ENCODE measurements at places on chromosomes 2 and 18. TPM values are rescaled to one million over a fixed set of nuclear protein-coding genes. Genes with fewer than 3 reads are reported as not detected.

GRCh38 chr2:215851082-215851481 is 162.3 kb downstream of the MREG start:
- H3K4me3 ChIP-seq: no peak overlapping the region
- no peak overlapping the region for H3K27ac ChIP-seq
- no peaks in the 10 kb centered on the region for H3K4me1 ChIP-seq
- no peaks in the 10 kb centered on the region for H3K36me3 ChIP-seq
- no peak for DNase-seq

DNA sequence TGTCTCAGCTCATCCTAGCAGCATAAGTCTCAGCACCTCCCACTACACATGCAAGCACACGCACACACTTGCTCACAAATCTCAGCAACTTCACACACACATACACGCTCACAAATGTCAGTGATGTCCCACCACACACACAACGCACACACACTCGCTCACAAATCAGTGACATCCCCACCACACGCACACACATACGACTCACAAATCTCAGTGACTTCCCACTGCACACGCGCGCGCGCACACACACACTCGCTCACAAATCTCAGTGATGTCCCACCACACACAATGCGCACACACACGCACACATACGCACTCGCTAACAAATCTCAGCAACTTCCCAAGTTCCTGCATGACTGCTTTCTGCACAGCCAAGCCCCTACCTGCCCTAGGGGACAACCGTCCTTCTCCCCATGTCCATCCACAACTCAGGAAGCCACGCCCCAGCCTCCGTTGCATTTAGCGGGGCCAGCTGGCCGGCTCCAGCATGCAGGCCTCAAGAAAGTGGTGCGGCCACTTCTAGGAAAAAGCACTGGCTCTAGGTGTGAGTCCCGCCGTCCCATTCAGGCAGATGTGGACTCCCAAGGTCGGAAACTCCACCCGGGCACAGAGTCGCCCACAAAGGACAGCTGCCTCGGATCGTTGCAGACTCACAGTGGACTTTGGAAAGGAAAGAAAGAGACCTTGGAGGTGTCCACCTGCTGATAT is 180.1 kb upstream of the SALL3 start:
- H3K27ac ChIP-seq: no peak overlapping the region
- no peaks in the 10 kb centered on the region for H3K27me3 ChIP-seq
- H3K4me1 ChIP-seq: no peaks in the 10 kb centered on the region
- no peak overlapping the region for H3K4me3 ChIP-seq
- no peak for DNase-seq

- no peak for DNase-seq
- H3K27ac ChIP-seq: no peak overlapping the region
- no peaks in the 10 kb centered on the region for H3K27me3 ChIP-seq
Measured at GRCh38 chr18:24875286-24875685, 414.8 kb downstream of the HRH4 start.

- no peaks in the 10 kb centered on the region for H3K27me3 ChIP-seq
- H3K36me3 ChIP-seq: no peaks in the 10 kb centered on the region
- no peak for DNase-seq
- no peaks in the 10 kb centered on the region for H3K4me1 ChIP-seq
- H3K4me3 ChIP-seq: no peak overlapping the region
Measured at GRCh38 chr2:65175894-65176530, 46.1 kb upstream of the RAB1A start.

DNA sequence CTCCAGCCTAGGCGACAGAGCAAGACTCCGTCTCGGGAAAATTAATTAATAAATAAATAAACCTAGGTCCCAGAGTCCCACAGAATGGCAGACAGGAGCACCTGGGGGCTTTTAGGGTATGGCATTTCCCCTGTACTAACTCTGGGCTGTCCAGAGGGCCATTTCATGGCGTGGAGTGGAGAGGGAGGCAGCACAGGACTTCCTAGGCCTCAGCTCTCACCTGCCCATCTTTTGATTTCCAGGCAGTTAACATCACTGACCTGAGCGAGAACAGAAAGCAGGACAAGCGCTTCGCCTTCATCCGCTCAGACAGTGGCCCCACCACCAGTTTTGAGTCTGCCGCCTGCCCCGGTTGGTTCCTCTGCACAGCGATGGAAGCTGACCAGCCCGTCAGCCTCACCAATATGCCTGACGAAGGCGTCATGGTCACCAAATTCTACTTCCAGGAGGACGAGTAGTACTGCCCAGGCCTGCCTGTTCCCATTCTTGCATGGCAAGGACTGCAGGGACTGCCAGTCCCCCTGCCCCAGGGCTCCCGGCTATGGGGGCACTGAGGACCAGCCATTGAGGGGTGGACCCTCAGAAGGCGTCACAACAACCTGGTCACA is 5.1 kb downstream of the IL1RN start:
- no peak overlapping the region for H3K27ac ChIP-seq
- no peaks in the 10 kb centered on the region for H3K36me3 ChIP-seq
- no peaks in the 10 kb centered on the region for H3K27me3 ChIP-seq
- H3K4me1 ChIP-seq: no peaks in the 10 kb centered on the region

- H3K27me3 ChIP-seq: no peaks in the 10 kb centered on the region
- no peaks in the 10 kb centered on the region for H3K36me3 ChIP-seq
- no peak overlapping the region for H3K4me3 ChIP-seq
- peaks cover 10% of the 10 kb centered on the region for H3K4me1 ChIP-seq
Measured at GRCh38 chr2:238994876-238995275, 147.0 kb downstream of the TWIST2 start.

DNA sequence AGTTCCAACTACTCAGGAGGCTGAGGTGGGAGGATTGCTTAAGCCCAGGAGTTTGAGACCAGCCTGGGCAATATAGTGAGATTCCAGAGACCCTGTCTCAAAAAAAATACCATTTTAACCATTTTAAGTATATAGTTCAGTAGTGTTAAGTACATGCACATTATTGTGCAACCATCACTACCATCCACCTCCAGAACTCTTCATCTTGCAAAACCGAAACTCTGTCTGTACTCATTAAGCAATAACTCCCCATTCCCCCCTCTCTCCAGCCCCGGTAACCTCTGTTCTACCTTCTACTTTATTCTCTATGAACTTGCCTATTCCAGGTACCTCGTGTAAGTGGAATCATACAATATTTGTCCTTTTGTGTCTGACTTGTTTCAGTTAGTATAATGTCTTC is 86.4 kb downstream of the GFPT1 start:
- no peak for DNase-seq
- H3K36me3 ChIP-seq: no peaks in the 10 kb centered on the region
- no peak overlapping the region for H3K4me3 ChIP-seq
- H3K27ac ChIP-seq: no peak overlapping the region

- no peak overlapping the region for H3K27ac ChIP-seq
- H3K27me3 ChIP-seq: no peaks in the 10 kb centered on the region
- H3K4me3 ChIP-seq: no peak overlapping the region
- H3K36me3 ChIP-seq: no peaks in the 10 kb centered on the region
Measured at GRCh38 chr2:204223046-204223445, 286.5 kb downstream of the ICOS start.

GRCh38 chr2:160379399-160379798 is 114.2 kb downstream of the RBMS1 start:
- no peak for DNase-seq
- peaks cover 90% of the 10 kb centered on the region for H3K4me1 ChIP-seq
- peak overlapping the region; percentile 81 for H3K27ac ChIP-seq
- H3K27me3 ChIP-seq: no peaks in the 10 kb centered on the region
- no peak overlapping the region for H3K4me3 ChIP-seq
- no peaks in the 10 kb centered on the region for H3K36me3 ChIP-seq

The POTEC gene
- not detected for total RNA-seq

DNA sequence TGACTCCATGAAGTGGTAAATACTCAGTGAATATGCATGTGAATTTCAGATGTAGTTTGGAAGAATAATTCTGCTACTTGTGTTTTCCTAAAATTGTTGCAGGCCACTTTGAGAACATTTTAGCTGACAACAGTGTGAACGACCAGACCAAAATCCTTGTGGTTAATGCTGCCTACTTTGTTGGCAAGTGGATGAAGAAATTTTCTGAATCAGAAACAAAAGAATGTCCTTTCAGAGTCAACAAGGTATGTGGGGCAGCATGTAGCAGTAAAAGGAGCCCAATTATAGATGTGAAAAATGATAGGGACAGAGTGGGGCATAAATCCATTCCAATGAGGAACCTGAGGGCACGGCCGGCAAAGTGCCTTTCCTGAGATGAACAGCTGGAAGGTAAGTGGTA is 16.1 kb downstream of the SERPINB5 start:
- DNase-seq: no peak
- H3K27ac ChIP-seq: no peak overlapping the region
- no peaks in the 10 kb centered on the region for H3K4me1 ChIP-seq
- H3K36me3 ChIP-seq: no peaks in the 10 kb centered on the region
- no peak overlapping the region for H3K4me3 ChIP-seq

DNA sequence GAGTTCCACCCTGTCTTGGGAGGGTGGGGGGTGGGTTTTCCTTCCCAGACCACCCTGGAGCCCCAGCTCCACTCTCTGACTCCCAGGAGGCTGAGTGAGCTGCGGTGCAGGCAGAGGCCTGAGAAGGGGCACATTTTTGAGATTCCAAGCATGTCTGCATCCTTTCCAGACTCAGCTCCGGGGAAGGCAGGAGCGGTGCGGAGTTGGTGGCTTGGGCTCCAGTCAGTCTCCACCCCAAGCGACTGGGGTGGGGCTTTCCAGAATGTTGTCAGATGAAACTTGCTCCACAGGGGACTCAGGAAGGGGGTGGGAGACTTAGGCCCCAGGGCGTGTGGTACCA is 44.2 kb upstream of the HS6ST1 start:
- H3K27me3 ChIP-seq: no peaks in the 10 kb centered on the region
- no peaks in the 10 kb centered on the region for H3K4me1 ChIP-seq
- H3K4me3 ChIP-seq: no peak overlapping the region
- H3K27ac ChIP-seq: no peak overlapping the region
- no peak for DNase-seq

The NT5C1B gene
- total RNA-seq: not detected

GRCh38 chr18:61882296-61883004 is 10.4 kb downstream of the RNF152 start:
- H3K4me3 ChIP-seq: no peak overlapping the region
- no peak overlapping the region for H3K27ac ChIP-seq
- DNase-seq: no peak
- no peaks in the 10 kb centered on the region for H3K4me1 ChIP-seq
- H3K36me3 ChIP-seq: no peaks in the 10 kb centered on the region
- H3K27me3 ChIP-seq: no peaks in the 10 kb centered on the region

- no peak overlapping the region for H3K4me3 ChIP-seq
- no peaks in the 10 kb centered on the region for H3K36me3 ChIP-seq
- H3K4me1 ChIP-seq: no peaks in the 10 kb centered on the region
- H3K27me3 ChIP-seq: no peaks in the 10 kb centered on the region
Measured at GRCh38 chr18:60411715-60412114, 39.1 kb upstream of the MC4R start.

DNA sequence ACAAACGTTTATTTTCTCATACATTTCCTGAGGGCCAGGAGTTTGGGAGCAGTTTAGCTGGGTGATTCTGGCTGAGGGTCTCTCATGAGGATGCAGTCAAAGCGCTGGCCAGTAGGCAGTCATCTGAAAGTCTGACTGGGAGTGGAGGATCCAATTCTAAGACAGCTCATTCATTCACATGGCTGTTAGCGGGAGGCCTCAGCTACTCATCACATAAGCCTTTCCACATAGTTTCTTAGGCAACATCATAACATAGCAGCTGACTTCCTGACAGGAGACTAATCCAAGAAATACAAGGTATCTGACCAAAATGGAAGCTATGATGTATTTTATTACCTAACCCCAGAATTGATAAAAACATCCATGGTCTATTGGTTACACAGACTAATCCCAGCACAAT is 2.9 kb upstream of the MRPL44 start:
- H3K27me3 ChIP-seq: no peaks in the 10 kb centered on the region
- no peaks in the 10 kb centered on the region for H3K36me3 ChIP-seq
- peaks cover 22% of the 10 kb centered on the region for H3K4me1 ChIP-seq
- H3K4me3 ChIP-seq: no peak overlapping the region
- no peak for DNase-seq

The MEP1B gene
- total RNA-seq: not detected

The CD28 gene
- 0.78 TPM for total RNA-seq

GRCh38 chr2:223545830-223546229 is 56.3 kb downstream of the SCG2 start:
- no peak for DNase-seq
- H3K4me1 ChIP-seq: peaks cover 6% of the 10 kb centered on the region
- no peak overlapping the region for H3K4me3 ChIP-seq

- H3K36me3 ChIP-seq: no peaks in the 10 kb centered on the region
- no peaks in the 10 kb centered on the region for H3K27me3 ChIP-seq
- no peak overlapping the region for H3K27ac ChIP-seq
- H3K4me1 ChIP-seq: no peaks in the 10 kb centered on the region
Measured at GRCh38 chr2:152861349-152861942, 143.0 kb downstream of the ARL6IP6 start.

DNA sequence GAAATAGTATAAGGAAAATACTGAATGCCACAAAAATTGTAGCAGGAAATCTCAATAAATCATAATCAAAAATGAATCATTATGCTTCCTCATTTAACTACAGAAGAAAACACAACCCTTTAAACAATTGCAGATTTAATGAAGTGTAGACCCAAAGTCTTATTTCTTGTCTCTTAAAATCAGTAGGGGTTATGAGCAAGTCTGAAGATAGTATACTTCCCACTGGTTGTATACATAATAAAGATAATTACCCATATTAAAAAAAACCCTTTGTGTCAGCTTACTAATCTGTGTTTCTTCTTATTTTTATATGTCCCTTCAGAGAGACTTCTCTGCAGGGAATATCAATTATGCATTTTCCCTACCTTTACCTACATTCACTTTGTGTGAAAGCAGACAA is 504.7 kb downstream of the ERBB4 start:
- H3K4me3 ChIP-seq: no peak overlapping the region
- no peaks in the 10 kb centered on the region for H3K27me3 ChIP-seq
- no peak for DNase-seq

The NEB gene
- total RNA-seq: 2.2 TPM

GRCh38 chr2:8756230-8756629 is 74.4 kb downstream of the ID2 start:
- H3K4me1 ChIP-seq: peaks cover 6% of the 10 kb centered on the region
- H3K36me3 ChIP-seq: no peaks in the 10 kb centered on the region
- no peak for DNase-seq

DNA sequence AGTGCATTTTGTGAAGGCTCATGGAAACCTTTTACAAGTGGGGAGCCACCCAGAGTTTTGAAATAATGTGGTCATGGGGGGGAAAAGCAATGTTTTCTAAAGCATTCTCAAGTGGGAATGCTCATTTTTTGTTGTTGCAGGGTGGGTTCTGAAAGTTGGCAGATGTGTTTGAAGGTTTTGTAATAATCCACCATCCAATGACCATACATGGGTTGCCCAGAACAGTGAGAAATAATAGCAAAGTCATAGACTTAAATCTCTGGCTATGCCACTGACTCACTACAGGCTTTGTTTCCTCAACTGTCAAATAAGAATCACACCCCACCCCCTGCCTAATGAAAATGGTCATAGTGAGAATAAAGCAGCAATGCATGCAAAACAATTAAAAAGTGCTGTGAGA is 2.9 kb downstream of the DSG3 start:
- H3K27ac ChIP-seq: no peak overlapping the region
- no peaks in the 10 kb centered on the region for H3K27me3 ChIP-seq
- no peak for DNase-seq
- no peaks in the 10 kb centered on the region for H3K36me3 ChIP-seq
- H3K4me3 ChIP-seq: no peak overlapping the region

Measured in tibial nerve (tissue), 4 donors.